ENCODE measurements at places on chromosomes 7 and 10.
A peak's percentile ranks its signal among the peaks of the same experiment; 100 is the strongest.

- DNase-seq, result no peak
These were observed 228.5 kb upstream of the CACNA2D1 start for GRCh38 chr7:82672078-82672477.

- no peak for DNase-seq
These were observed 35.4 kb downstream of the CTTNBP2 start for GRCh38 chr7:117837841-117838240.

DNA sequence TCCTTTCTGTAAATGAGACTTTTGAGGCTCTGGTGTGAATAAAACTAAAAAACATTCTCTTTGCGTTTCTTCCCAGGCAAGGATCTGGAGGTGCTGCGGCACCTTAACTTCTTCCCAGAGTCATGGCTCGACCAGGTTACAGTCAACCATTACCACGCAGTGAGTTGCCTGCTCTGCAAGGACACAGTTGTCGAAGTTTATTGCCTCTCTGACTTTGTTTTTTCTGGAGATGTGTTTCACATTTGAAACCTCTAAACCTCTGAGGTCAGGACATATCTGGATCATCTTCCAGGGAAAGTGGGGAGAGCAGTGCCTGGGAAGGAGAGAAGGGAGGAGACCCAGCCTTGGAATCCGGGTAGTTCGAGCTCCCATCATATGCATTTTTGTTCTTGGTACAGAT, 43.4 kb upstream of the PLEKHA1 start:
- no peak for DNase-seq

DNA sequence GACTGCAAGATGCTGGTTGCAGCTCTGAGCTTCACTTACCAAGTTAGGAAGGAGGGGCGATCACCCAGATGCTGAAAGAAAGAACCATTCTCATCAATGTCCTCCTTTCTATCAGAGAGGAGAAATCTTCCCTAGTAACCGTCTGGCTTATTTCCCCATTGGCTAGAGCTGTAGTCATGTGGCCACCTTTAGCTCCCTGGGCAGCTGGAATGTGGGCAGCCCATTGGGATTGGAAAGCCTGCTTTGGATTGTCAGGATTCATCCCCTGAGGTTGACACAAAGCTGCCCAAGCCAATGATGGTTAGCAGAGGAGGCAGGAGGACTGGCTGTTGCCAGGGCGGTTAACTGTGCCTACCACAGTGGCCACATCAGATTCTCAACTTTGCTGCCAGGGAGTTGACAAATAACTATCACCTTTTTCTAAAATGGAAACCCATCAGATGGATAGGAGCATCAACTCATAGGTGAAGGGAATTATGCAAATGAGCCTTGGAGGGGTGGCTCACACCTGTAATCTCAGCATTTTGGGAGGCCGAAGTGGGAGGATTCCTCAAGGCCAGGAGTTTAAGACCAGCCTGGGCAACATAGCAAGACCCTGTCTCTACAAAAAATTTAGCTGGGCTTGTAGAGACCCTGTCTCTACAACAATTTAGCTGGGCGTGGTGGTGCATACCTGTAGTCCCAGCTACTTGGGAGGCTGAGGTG, 206.4 kb upstream of the GALNT17 start:
- DNase-seq, result no peak

- peak; percentile 42 for DNase-seq
These were observed 28.4 kb upstream of the SMARCD3 start for GRCh38 chr7:151276666-151277590.

- DNase-seq, result no peak
These were observed 25.1 kb downstream of the CASP7 start for GRCh38 chr10:113704637-113705343.

DNA sequence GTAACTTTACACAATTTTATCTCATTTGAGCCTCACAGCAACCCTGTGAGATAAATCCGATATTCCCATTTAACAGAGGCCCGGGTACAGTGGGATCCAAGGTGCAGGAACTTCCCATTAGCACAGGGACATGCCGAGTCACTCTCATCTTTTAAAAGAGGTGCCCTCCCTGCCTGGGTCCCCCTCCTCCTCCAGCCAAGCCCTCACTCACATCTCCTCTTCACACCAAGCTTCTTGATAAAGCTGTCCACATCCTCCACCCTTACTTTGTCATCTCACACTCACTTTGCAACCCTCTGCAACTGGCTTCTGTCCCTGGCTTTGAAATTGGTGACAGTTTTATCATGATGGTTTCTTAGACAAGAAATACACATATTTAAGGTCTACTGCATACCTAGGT, 144.6 kb upstream of the RHEB start:
- no peak for DNase-seq

DNA sequence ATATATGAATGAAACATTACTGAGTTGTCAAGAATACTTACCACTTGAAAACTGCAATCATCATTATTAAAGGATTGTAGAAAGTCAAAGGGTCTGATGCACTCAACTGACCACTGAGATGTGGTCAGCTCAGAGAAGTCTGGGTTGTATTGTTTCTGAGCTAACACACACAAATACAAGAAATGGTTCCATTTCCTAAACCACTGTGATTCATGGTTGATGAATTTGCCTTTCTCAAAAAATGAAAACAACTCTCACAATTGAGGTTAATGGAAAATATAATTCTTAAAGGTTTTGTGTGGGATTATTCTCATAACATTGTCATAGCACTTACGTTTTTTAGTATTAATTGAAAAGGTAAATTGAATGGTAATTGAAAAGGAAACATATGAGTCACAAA, 45.6 kb upstream of the TAS2R16 start:
- DNase-seq, result no peak

- DNase-seq, result no peak
These were observed 257.9 kb downstream of the GRID1 start for GRCh38 chr10:86108696-86109095.

- DNase-seq, result no peak
These were observed 13.8 kb downstream of the BTRC start for GRCh38 chr10:101367569-101368453.
